ENCODE measurements at places on chromosomes 5 and 9.

DNA sequence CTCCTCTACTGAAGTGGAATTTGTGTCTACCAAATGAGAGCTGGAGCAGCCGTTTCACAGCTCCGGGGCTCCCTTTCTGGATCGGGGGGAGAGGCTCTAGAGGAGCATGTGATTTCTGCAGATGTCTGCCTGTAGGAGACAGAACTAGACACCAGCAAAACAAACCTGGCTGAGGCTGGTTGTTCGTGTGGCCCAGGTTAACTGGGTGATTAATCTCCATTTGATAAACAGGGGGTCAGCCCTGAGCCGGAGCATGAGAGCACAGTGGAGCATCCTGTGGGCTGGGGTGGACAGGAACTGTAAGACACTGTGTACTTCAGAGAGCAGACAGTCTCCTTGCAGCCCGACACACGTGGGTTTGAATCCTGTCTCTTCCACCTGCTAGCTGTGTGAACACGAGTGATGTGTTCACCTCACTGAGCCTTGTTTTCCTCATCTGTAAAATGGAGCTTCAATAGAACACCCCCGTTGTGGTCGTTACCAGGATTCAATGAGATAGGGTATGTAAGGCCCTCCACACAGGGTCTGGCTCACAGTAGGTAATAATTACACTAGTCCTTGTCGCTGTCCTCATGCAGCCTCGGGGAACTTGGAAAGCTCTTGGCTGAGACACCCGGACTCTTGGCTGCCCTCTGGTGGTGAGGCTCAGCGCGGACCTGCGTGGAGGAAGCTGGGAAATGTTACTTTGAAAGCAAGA lies 12.9 kb downstream of the CXCL14 start:
- peak; percentile 49 for DNase-seq

GRCh38 chr5:147648597-147648996 lies 133.9 kb downstream of the JAKMIP2 start:
- no peak for DNase-seq

DNA sequence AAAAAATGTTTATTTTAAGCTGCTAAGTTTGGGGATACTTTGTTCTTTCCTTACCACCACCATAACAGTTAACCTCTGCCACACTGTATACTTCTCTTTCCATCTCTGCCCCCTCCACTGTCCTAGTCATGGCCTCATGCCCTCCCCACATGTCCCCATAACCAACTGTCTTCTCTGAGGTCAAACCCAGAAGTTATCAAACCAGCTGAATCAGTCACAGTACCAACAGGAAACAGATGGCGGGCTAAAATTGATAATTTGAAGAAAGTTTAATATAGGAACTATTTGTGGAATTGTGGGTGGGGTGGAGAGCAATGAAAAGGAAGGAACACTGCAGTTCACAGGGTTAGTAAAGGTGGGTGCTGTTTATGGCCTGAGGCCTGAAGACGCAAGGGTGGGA lies 5.7 kb upstream of the DCTN4 start:
- DNase-seq = peak; percentile 86

GRCh38 chr9:110933350-110934001 lies 104.8 kb downstream of the LPAR1 start:
- no peak for DNase-seq

- no peak for DNase-seq
These were observed 12.0 kb downstream of the ENHO start for GRCh38 chr9:34510497-34511468.

DNA sequence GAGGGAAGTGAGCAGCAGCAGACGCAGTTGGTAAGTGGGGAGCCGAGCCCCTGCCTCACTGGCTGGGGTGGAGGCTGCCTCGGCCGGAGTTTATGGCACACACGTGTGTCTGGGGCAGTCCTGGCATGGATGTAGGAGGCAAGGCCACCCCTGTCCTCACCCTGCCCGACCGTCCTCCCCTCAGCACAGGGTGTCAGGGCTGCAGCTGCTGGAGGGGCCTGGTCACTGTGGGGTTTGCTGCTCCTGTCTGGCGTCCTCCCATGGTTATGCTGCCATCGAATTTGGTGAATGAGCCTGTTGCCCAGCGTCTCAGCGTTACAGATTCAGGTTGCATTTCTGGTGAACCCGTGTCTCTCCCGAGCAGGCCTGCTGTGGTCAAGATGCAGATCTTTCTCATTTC lies 32.4 kb downstream of the CEP72 start:
- DNase-seq = no peak

- no peak for DNase-seq
These were observed 169.0 kb downstream of the FBXL17 start for GRCh38 chr5:108212775-108213346.

DNA sequence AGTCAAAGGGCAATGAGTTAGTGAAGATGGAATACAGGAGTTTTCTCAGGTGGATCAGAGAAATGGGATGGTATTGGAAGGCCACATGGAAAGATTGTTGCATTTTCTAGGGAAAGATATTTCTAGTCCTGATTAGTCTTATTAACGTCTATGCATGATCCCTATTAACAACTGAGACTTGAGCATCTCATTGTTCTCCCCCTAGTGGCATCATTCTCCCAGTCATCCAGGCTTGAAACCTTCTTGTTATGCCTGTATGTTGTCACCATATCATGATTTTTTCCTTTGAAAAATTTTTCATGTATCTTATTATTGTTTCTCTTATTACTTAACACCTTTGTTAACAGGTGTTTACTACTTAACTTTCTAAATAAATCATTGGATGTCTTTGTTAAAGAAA lies 34.4 kb downstream of the KIF2A start:
- no peak for DNase-seq

Data from HL-60 (cell line).